ENCODE measurements at places on chromosomes 3 and 15.

DNA sequence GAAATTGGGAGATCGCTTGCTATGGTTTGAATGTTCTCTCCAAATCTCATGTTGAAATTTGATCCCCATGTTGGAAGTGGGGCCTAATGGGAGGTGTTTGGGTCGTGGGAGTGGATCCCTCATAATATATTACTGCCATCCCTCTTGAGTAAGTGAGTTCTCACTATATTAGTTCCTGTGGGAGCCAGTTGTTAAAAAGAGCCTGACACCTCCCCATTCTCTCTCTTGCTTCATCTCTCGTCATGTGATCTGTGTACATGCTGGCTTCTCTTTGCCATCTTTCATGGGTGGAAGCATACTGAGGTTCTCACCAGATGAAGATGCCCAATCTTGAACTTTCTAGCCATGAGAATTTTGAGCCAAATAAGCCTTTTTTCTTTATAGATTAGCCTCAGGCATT, 43.0 kb upstream of the IL20RB start:
- no peak for DNase-seq

DNA sequence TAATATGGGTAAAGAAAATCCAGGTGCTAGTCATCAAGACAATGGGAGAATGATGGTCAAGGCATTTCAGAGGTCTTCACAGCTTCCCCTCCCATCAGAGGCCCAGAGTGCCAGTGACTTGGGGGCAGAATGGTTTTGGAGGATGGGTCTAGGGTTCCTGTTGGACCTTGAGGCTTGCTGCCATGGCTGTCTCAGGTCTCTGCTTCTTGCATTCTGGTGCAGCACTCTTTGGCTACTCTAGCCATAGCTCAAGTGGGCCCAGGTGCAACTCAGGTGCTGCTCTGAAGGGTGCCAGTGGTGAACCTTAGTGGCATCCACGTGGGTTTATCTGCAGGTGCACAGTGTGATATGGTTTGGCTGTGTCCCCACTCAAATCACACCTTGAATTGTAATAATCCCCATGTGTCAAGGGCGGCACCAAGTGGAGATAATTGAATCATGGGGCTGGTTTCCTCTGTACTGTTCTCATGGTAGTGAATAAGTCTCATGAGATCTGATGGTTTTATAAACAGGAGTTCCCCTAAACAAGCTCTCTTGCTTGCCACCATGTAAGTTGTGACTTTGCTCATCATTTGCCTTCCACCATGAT, 48.5 kb upstream of the PEX5L start:
- DNase-seq, result peak; percentile 47

DNA sequence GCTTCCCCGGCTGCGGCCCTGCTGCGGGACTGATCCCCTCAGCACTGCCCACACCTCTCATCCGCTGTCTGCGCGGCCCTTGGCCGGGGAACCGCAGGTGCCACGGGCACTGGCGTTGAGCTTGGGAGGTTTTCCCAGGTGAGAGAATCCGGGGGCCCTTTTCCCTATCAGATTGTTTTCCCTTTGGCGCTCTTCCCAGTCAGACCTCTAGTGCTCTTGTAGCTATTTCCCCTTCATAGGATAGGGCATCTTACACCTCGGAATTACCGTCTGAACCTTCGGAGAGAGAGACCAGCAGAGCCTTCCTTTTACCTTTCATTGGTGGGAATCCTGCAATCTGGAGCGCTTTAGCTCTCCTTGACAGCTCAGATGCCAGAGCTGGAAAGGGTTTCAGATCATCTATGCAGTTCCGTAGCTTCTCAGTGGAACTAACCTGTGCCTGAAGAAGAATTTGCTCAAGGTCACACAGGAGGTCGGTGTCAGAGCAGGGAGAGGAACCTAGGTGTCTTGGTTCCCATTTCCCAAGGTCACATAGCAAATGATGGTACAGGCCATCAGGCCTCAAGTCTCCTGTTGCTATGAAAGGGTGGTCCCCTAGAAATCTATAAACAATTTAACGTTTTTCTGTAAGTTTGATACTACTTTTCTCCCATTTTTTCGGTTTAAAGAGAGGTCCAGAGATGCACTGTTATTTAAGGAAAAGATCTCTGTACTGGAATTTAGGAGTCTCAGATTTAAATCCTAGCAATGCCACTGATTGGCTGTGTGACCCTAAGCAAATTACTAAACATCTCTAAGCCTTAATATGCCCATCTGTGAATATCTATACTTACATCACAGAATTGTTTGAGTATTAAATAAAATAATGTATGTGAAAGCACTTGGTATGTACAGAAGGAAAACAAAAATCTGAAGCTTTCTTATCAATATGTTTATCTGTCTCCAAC, 916 bp downstream of the IDH3A start:
- DNase-seq, result no peak

GRCh38 chr15:76480267-76480666, 143.7 kb downstream of the ISL2 start:
- DNase-seq, result no peak

DNA sequence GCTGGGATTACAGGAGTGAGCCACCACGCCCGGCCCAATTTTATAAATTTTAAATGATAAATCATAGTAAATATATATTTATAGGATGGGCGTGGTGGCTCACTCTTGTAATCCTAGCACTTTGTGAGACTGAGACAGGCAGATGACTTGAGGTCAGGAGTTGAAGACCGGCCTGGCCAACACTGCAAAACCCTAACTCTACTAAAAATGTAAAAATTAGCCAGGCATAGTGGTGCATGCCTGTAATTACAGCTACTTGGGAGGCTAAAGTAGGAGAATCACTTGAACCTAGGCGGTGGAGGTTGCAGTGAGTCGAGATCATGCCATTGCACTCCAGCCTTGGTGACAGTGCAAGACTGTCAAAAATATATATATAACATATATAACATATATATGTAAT, 26.4 kb downstream of the MFN1 start:
- DNase-seq, result no peak
